Psoas muscle (tissue), 8 donors: ENCODE measurements at places on chromosomes 6 and 20. TPM values are rescaled to one million over a fixed set of nuclear protein-coding genes. Genes with fewer than 3 reads are reported as not detected.

Gene OXT
- total RNA-seq, result not detected

Gene HAO1
- total RNA-seq, result not detected

Gene PRPH2
- total RNA-seq, result 3.1 TPM

Gene SLC22A16
- total RNA-seq, result not detected

Gene SRSF12
- 0.21 TPM for total RNA-seq

Gene FGD2
- 1.7 TPM for total RNA-seq

Gene ECT2L
- not detected for total RNA-seq

Gene THBS2
- total RNA-seq, result 1.6 TPM

Gene CPNE5
- 0.41 TPM for total RNA-seq

Gene EPPIN
- total RNA-seq, result not detected

Gene DAAM2
- total RNA-seq, result 20.3 TPM

Gene BPHL
- total RNA-seq, result 22.8 TPM

Gene PTCHD4
- 0.07 TPM for total RNA-seq

Gene TNXB
- 24.7 TPM for total RNA-seq

Gene PRSS16
- total RNA-seq, result not detected

Gene NFATC2
- total RNA-seq, result 0.64 TPM

GRCh38 chr6:34229877-34230276 is 6.8 kb upstream of the HMGA1 start:
- DNase-seq, result peak; percentile 3

DNA sequence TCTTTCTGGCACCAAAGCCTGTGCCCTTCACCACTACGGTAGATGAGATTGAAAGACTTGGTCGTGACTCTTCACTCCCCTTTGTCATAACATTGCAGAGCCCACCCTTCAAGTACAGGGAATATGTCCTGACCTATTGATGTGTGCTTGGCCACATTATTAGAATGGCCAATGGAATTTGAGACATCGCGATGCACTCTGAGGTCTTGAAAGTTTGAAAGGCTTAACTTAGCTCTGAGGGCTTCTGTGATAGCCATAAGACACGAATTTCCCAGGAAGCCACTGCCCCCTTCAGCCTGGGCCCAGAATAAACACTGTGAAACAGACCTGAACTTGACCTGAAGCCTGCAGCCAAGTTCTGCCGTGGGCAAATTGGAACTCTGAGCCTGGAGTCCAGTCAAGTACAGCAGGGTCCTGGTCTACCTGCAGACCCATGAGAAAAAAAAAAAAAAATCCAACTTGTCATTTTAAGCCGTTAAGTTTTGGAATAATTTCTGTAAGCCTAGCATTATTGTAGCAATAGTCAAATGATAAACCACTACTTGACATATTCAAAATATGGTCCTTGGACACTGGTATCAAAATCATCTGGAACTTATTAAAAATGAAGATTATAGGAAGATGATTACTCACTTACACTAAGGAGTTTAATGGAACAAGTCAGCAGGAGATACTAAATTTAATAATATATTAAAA is 36.9 kb upstream of the TRAF3IP2 start:
- DNase-seq, result peak; percentile 59

GRCh38 chr20:32496811-32497533 is 88.2 kb downstream of the NOL4L start:
- DNase-seq, result no peak

DNA sequence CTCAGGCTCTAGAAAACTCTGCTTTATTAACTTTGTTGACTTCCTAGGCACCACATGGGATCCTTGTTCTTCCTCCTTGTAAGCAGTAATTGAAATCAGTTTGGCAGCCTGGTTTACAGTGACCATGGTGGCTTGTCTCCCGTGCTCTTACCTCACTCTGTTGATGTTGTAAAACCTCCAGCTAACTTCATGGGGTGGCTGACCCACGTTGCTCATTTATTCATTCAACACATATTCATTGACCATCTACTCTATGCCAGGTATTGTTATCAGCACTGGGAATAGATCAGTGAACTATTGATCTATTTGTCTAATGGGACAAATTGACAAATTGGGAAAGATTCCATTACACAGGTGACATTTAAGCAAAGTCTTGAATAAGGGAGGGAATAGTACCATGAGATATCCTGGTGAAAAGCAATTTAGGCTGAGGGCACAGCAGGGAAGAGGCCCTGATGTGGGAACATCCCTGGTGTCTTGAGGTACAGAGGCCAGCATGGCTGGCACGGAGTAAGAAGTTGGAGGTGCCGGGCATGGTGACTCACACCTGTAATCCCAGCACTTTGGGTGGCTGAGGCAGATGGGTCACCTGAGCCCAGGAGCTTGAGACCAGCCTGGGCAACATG is 19.1 kb downstream of the ESR1 start:
- DNase-seq, result no peak

GRCh38 chr6:125469915-125470314 is 168.1 kb upstream of the HDDC2 start:
- DNase-seq, result no peak

- no peak for DNase-seq
Measured at GRCh38 chr6:141452354-141452686, 680.4 kb upstream of the GJE1 start.

GRCh38 chr6:157461000-157461915 is 80.3 kb downstream of the ZDHHC14 start:
- no peak for DNase-seq

GRCh38 chr6:91291071-91291470 is 704.2 kb upstream of the MAP3K7 start:
- no peak for DNase-seq

DNA sequence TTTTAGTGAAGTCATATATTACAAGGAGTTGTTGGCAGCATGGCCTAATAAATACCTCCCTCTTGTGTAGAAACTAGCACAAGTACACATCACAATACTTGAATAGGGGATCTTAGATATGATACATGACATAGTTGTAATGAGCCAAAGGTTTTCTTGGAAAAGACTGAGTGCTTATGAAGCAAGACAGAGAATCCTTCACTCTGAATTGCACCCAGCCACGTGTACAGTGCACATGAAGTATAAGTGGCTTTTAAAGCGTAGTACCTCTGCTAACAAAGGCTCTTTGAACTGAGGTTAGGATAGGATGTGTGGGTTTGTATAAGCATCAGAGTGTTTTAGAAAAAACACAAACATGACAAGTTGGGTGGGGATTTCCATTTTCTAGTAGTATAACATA is 145.5 kb upstream of the STMND1 start:
- DNase-seq, result no peak

- no peak for DNase-seq
Measured at GRCh38 chr6:25697537-25698340, 45.7 kb downstream of the SCGN start.

DNA sequence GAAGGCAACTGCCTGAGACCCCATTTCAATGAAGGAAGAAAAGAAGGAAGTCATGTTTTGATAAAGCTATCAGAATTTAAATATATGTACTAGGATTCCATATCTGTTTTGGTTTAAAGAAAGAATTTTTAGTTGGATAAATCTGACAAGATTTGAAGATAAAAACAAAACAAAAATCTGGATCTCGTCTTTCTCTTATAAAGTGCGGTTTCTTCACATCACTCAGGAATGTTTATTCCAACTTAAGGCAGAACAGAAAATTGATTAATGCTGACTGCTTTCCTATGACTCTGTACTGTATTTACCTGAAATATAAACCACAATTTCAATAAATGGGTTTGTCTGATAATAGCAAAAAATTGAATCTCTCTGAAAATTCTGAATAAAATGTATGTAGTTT is 439.7 kb downstream of the RFPL4B start:
- DNase-seq, result no peak

DNA sequence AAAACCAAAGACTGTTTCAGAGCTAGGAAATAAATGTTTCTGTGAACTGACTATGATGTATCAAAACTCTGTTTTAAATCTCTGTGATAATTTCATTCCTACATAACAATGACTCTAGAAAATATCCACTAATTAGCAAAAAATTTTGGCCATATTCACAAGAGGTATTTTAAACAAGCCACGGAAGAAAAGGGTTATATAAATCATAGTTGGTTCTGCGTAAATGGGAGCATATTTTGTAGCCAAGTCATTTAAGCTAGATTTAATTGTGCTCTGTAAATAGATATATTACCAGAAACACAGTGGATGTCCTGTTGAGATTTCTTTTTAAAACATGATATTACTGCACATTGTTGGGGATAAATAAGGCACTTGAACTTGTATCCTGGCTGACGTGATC is 416.5 kb upstream of the PLCB4 start:
- no peak for DNase-seq

GRCh38 chr6:161489626-161490306 is 215.9 kb upstream of the AGPAT4 start:
- DNase-seq, result no peak

GRCh38 chr6:170522565-170523183 is 30.4 kb downstream of the PSMB1 start:
- DNase-seq, result no peak
